ENCODE measurements at places on chromosomes 7 and 10.

DNA sequence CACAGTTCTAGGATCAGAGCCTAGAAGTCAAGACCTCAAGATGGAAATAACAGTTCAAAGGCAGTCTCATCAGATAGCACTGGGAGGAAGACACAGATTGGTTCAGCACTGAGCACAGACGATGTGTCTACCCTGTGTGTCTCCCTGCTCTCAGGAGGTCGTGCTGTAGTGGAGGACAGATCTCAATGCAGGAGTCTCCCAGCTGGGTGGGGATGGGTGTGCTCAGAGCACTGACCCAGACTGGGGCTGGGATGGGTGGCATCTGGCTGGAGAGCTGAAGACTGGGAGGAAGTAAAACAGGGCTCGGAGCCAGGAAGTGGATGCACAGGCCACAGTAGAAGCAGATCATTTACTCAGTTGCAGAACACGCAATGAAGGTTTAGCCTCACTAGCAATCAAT lies 69.5 kb upstream of the GDF10 start:
- no peak for DNase-seq

DNA sequence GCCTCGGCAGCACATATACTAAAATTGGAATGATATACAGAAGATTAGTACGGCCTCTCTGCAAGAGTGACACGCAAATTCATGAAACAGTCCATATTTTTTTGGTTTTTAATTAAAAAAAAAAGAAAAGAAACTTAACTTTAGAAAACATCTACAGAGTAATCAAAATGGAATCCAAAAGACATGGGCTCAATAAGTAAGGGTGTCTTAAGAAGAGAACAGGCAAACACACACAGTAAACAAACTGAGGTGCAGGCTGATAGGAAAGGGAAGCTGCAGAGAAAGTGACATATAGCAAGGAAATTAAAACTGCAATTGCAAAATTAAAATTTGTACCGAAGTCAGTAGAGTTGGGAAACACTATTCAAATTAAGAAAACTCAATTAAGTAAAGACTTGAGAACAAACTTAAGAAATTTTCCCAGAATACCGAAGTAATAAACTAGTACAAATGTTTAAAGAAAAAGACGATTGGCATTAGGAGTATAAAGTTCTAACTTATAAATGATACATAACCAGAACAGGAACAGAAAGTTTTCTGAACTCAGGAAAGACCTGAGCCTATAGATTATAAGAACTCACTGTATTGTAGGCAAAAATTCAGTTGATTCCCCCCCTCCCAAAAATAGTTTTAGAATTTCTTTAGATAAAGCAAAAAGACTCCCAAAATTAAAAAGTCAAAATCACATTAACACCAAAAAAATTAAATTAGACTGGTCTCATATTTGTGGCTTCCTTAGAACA lies 16.3 kb downstream of the MTPN start:
- DNase-seq = no peak

GRCh38 chr7:8818406-8818805 lies 385.0 kb downstream of the NXPH1 start:
- no peak for DNase-seq

GRCh38 chr7:82167558-82168314 lies 275.8 kb downstream of the CACNA2D1 start:
- DNase-seq = no peak

DNA sequence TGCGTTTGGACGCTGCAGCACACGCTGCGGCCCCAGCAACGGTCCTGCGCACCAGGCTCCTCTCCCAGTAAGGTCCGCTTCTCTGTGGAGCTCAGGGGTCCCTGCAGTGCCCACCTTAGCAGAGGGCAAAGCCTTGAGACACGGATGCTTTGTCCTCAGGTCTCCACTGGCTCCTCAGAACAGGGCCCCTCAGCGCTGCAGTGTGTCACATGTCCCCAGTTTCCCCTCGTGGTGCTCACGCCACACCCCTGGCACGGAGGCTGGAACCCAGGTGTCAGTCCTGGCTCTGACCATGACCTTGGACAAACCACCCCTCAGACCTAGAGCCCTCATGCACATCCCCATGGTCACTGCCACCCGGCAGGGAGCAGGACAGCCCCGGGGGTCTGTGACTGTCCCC lies 19.9 kb upstream of the GPER1 start:
- no peak for DNase-seq

Data from HCT116 (cell line).